ENCODE measurements at places on chromosomes 11 and 22. TPM values are rescaled to one million over a fixed set of nuclear protein-coding genes. Genes with fewer than 3 reads are reported as not detected.

DNA sequence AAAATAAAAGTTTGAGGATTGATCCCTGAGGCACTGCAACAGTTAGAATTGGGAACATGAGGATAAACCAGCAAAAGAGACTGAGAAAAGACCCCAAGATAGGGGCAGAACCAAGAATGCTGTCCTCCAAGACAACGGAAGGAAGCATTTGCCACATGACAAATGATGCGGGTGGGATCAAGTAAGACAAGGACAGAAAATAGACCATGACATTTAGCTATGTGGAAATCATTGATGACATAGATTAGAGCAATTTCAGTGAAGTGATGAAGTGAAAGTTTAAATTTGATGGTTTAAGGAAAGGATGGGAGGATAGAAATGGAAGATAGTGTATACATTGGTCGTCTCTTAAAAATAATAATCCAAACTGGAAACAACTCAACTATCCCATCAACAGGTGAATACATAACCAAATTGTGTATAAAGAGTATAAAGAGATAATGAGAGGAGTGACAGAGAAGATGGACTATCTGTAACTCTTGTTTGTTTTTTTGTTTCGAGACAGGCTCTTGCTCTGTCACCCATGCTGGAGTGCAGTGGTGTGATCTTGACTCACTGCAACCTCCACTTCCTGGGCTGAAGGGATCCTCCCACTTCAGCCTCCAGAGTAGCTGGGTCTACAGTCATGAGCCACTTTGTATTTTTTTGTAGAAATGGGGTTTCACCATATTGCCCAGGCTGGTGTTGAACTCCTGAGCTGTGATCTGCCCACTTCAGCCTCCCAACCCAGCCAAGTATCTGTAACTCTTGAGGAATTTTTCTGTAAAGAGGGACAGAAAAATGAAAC lies 48.7 kb upstream of the FDX1 start:
- no peak for DNase-seq

DNA sequence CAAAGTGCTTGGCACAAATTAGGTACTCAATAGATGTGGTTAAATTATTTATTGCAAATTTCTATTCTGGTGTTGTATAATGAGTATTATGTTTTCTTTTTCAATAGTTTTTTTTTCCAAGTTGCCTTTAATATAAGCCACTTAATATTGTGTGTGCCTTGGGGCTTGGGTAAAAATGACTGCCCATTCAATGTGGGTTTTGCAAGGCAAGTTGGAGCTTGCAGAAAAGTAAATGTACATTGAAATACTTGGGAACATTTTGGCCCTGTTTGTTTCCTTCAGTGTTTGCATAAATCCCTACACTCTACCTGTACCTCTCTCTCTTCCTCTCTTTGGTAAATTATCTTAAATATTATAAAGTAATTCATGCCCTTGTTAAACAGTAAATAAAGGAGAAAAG lies 2.1 kb upstream of the CCDC81 start:
- DNase-seq: no peak

DNA sequence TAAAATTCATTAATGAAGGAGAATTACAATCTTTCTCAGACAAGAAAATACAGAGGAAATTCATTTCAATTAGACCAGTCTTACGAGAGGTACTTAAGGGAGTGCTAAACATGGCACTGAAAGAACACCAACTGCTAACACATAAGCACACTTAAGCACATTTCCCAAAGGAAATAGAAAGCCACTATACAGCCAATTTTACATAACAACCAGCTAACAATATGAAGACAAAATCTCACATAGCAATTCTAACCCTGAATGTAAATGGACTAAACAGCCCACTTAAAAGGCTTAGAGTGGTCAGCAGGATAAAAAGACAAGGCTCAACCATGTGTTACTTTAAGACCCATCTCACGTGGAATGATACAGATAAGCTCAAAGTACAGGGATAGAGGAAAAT lies 339.5 kb upstream of the LUZP2 start:
- DNase-seq: no peak

- no peak for DNase-seq
These were observed 58.1 kb downstream of the MAML2 start for GRCh38 chr11:96284917-96285316.

DNA sequence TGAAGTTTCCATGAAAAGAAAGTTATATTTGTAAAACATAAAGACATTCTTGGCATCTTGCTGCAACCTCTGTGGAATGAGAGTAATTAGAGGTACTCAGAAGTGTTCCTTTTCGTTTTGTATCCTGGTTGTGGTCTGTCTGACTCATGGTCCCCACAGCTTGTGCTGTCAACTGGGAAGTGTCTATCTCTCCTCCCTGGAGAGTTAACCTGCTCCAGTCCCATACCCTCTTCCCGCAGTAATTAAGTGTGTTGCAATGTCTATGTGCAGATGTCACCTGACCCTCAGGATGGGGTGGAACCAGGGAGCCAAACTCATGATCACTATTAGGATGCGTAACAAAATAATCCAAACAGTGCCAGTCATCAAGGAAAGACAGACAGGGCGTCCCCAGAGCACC lies 23.0 kb upstream of the ZDHHC13 start:
- no peak for DNase-seq

DNA sequence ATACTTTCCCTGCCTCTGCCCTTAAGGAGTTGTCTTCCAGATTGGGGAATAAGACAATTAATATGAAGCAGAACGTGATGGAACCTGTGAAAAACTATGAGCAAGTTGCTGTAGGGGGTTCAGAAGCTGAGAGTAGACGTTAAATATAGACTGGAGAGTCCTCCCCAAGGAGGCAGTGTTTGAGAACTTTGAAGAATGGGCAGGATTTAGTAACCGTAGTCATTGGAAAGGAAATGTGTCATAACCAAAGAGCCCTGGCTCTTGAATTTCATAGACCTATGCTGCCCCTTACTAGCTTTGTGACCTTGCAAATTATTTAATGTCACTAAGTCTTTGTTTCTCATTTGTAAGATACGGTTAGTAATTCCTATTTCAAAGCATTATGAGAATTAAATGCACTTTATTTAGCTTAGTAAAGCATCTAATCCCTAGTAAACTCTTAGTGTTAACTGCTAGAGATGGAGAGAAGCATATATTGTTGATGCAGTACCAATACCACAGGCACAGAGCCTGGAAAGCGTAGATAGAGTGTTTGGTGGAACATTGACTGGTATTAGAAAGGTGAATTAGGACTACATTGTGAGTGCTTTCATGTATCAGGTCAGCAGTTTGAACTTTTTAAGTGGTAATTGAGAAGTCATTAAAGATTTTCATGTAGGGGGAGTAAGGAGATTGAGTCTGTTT lies 54.1 kb downstream of the MCAM start:
- DNase-seq: no peak

GRCh38 chr11:117931971-117932370 lies 2.8 kb upstream of the TMPRSS13 start:
- no peak for DNase-seq

OR52K2 gene
- not detected for polyA plus RNA-seq

DNA sequence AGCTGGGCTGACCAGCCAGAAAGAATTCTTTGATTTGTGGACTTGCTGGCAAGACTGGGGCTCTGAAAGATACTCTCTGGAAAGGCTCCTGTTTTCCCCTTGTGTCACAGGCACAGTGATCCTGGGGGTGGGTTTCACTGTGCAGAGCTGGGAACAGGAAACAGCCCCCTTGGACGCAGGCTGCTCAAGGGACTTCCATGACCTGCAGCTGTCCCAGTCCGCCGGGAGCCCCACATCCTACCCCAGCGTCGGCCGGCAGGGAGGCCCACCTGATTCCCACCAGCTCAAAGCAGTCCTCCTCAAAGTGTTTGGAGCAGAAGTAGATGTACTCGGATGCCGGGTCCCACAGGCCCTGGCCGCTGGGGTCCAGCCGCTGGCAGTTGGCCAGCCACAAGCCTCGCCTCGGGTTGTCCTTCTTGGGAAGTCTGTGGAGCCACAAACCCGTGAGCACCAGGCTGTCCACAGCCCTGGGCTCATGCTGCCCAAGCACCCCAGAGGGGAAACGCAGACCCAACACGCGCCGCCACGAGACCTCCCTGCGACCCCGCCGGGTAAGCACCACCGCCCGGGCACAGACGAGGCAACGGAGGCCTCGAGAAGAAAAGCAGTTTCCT lies 824 bp downstream of the THAP7 start:
- DNase-seq: no peak

DNA sequence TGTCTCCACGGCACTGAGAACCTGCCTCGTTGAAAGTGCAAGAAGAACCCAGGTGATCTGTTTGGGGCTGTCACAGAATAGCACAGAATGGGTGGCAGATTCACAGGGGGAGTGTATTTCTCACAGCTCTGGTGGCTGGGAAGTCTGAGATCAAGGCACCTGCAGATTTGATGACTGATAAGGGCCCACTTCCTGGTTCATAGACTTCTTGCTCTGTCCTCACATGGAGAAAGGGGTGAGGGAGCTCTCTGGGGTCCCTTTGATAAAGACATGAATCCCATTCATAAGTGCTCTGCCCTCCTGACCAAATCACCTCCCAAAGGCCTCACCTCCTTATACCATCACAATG lies 198.5 kb upstream of the SORL1-AS1 start:
- no peak for DNase-seq

RFPL2 gene
- not detected for polyA plus RNA-seq

GRCh38 chr22:48376428-48376827 lies 1451.2 kb downstream of the BRD1 start:
- DNase-seq: no peak

BDNF gene
- polyA plus RNA-seq: 0.39 TPM

DNA sequence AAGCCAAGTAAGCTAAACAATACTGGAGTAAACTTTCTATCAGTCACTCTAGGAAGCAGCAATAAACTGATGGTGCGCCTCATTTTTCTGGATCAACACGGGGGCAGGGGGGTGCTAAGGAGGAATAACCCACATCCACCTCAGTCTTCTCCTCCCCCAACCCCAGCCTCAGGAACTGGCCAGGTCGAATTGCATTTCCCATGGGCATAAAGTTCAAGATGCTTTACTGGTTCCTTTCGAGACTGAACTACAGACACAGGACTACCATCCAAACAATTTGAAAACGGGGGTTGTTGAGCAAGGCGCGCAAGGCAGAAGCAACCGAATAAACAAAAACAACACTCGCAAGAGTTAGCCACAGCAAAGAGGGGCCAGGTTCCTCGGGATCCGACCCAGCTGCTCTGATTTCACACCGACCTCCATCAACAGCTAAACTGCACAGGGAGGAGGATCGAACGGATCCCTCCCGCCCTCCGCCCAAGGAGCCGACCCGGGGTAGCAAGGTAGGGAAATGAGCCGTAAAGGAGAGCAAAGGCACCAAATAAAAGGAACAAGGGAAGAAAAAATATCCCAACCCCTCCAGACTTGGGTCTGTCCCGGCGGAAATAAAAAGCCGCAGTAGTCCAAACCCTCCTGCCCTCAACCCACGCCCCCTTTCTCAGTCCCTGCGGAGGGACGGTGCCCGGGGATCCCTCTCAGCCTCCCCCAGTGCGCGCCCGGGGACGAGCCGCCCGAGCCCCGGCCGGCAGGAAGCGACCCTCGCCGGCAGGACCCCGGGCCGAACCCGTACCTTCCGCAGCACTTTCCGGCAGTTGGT lies 801 bp downstream of the SESN3 start:
- DNase-seq: peak; percentile 26

ALDH3B2 gene
- polyA plus RNA-seq: 0.98 TPM

GRCh38 chr11:12565406-12565805 lies 108.8 kb upstream of the TEAD1 start:
- no peak for DNase-seq

SYCE3 gene
- polyA plus RNA-seq: not detected

- DNase-seq: peak; percentile 59
These were observed 115.8 kb upstream of the PITPNB start for GRCh38 chr22:28034760-28035401.

RTN4RL2 gene
- polyA plus RNA-seq: 1.6 TPM

RIMBP3B gene
- not detected for polyA plus RNA-seq

GRCh38 chr22:26168330-26168851 lies 871 bp upstream of the SEZ6L start:
- DNase-seq: no peak

DNA sequence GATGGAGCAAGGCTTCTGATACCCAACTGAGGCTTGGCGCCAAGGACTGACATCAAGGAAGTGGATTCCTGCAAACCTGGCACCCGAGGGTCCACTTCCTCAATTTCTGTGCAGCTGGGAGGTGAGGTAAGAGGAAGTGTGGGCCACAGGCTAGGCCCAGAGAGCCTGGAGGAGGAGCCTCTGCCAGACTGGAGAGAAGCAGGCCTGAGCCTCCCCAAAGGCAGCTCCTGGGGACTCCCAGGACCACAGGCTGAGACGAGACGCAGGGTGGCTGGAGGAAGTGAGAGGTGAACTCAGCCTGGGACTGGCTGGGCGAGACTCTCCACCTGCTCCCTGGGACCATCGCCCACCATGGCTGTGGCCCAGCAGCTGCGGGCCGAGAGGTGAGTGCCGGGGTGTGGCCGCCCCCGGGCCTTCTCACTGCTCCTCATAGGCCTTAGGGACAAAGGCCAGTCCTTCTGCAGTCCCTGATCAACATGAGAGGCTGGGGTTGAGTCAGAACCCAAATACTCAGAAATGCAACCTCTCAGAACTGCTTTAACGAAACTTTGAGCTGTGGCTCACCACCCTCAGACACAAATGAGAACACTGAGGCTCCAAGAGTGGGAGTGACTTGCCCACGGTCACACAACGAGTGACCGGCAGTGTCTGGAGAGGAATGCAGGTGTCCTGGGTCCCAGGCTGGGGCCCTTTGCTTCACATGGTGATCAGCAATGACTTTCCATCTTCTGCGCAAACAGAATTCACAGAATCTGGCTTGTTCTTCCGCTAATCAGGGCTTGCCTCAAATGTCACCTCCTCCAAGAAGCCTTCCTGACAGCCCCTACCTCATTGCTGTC lies at the start of gene NCF4:
Gene NCF4 (plus strand): TSS at position 186 of the 839 bp plus-strand sequence. CDS start 166 bp downstream, at position 352.
- DNase-seq: no peak

SLC29A2 gene
- polyA plus RNA-seq: 7.4 TPM

GRCh38 chr11:118878163-118878563 lies 5.5 kb upstream of the CXCR5 start:
- DNase-seq: no peak

UBXN1 gene
- 141 TPM for polyA plus RNA-seq

PARVA gene
- 85.3 TPM for polyA plus RNA-seq

DNA sequence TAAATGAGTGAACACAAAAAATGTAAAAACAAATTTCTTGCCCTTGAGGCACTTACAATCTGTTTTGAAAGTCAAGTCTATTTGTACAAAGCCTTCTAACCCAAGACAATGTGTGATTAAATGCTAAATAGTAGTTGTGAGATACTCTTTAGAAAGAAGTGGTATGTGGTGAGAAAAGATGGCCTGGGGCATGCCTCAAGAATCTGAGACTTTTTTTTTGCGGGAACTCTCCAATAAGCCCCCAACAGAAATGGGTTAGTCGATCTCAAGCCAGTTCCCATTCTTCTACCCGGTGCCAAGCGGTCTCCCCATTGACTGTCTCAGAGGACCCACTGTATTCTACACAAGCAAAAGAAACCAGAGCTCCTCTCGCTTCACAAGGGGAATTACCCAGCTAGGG lies 26.9 kb upstream of the TBCEL start:
- no peak for DNase-seq

- no peak for DNase-seq
These were observed 9.0 kb upstream of the MALAT1 start for GRCh38 chr11:65489706-65490320.

LDHAL6A gene
- polyA plus RNA-seq: 1.2 TPM

DNA sequence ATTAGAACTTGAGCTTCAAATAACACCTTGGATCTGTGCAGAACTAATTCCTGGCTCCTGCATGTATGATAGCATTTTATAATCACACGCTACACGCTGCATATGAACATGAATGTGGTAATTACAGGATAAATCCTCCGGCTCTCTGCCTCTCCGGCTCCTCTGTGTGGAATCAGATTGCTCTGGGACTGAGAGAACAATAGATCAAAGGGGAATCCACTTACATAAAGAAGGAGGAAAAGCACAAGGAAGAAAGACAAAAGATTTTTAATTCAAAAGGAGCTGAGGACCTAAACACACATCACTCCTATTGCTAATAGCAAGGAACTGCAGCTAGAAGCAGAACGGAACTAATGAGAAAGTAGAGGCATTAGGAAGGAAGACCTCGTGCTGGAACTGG lies 240.9 kb downstream of the NTM start:
- DNase-seq: no peak

Measured in right lung (tissue), 10 donors.